ENCODE measurements at places on chromosomes 4 and X.

DNA sequence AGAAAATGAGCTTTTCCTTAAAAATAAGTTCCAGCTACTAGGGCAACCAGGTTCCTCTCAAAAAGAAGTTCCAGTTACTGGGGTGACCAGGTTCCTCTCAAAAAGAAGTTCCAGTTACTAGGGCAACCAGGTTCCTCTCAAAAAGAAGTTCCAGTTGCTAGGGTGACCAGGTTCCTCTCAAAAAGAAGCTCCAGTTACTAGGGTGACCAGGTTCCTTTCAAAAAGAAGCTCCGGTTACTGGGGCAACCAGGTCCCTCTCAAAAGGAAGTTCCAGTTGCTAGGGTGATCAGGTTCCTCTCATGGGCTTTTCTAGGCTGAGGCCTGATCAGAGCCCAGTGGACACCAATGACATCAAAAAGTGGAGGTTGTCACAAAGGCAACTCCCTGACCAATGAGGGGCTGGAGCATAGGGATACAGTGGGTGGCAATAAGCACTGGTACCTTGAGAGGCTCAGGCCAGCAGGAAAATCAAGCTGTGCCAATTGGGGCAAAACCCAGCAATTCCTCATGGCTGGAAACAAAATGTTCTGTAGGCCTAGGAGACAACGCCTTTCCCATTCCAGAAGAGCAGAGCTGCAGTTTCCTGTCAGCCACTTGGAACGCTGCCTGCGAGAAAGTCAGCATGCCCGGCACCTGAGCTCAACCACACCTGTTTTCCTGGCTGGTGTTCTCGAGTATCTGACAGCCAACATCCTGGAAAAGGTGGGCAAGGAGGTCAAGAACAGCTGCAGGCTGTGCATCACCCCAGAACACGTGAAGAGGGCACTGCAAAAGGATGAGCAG lies 12.3 kb upstream of the SYTL5 start:
- no peak for DNase-seq

- DNase-seq = no peak
Measured at GRCh38 chrX:71160475-71160874, 15.8 kb downstream of the NLGN3 start.

GRCh38 chrX:97344724-97345123 lies 461.0 kb downstream of the RPA4 start:
- DNase-seq = no peak

DNA sequence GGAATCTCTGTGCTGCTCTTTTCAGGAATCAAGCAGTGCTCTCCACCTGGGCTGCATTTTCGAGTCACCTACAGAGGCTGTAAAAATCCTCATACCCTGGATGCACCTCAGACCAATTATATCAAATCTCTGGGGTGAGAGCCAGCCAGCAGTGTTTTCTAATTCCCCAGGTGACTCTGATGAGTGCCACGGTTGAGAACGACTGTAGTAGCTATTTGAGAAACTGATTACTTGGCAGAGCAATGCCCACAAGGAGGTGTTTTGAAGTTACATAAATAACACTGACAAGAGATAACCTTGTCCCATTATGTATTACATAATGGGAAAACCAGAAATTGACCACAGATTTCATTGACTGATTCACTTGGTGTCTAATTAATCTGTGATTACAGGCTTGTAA lies 46.8 kb downstream of the CLCN4 start:
- DNase-seq = no peak

GRCh38 chr4:15736514-15737050 lies 33.7 kb downstream of the BST1 start:
- no peak for DNase-seq

Data from hematopoietic multipotent progenitor cell treated with erythropoietin and hydrocortisone succinate and interleukin-3 and kit ligand, for 8 days (in vitro differentiated cells).